Neural progenitor cell (in vitro differentiated cells): ENCODE measurements at places on chromosomes 3 and 15. TPM values are rescaled to one million over a fixed set of nuclear protein-coding genes. Genes with fewer than 3 reads are reported as not detected.

GRCh38 chr3:103218146-103218545, 783.3 kb downstream of the ZPLD1 start:
- no peak for DNase-seq

DNA sequence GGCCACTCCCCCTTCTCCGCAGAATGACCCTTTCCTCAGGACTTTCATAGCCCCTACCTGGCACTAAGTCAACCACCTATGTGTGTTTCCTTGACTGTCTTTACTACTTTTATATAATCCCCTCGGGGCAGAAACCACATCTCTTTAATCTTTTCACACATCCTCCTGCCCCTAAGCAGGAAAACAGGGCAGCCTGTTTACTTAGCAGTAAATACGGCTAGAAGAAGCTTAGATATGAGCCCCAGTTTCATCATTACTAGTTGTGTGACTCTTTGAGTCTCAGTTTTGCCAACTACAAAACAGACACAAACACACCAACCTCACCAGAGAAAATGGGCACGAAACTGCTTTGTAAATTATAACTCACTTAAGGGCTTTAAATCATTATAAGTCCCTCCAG, 98.3 kb downstream of the CYP19A1 start:
- no peak for DNase-seq

The CASR gene
- not detected in 2 replicates for total RNA-seq

The SLC28A1 gene
- total RNA-seq = not detected in 2 replicates

The LEKR1 gene
- 0.56 and 1.9 TPM in 2 replicates for total RNA-seq

DNA sequence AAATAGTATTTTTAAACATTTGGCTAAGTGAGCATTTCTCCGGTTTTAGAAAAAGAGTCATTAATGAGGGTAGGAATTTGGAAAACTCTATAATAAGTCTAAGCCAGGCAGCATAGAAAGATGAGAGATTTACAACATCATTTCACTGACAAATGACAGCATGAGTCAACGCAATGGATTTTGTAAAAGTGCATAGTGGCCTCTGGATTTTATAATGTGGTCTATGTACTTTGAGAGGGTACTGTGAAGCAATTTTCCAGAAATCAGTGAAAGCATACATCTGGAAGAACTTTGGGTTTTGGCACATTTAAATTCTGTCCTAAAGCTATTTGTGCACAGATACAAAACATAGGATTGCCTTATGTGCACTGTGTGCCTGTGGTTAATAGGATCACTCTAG, 130.8 kb upstream of the CCNL1 start:
- no peak for DNase-seq

DNA sequence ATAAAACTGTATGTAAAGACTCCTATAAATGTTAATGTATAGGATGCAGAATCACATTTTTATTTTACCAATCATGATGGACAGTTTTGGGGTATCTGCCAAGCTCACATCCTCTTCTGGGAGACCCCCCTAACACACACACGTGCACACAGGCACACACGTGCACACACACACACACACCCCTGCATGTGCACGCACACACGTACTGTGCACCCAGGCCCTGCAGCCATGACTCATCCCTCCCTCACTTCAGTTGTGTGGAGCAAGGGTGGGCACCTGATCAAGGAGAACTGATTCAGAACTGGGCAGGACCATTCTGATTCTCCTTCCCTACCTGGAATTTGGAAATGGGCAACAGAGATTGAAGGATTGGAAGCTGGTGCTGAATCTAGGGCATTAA, 16.0 kb upstream of the MINDY4B start:
- no peak for DNase-seq

GRCh38 chr3:99114565-99115291, 213.2 kb upstream of the DCBLD2 start:
- peak; percentile 75 for DNase-seq

The CKMT1A gene
- total RNA-seq = 1.7 and 2.3 TPM in 2 replicates

DNA sequence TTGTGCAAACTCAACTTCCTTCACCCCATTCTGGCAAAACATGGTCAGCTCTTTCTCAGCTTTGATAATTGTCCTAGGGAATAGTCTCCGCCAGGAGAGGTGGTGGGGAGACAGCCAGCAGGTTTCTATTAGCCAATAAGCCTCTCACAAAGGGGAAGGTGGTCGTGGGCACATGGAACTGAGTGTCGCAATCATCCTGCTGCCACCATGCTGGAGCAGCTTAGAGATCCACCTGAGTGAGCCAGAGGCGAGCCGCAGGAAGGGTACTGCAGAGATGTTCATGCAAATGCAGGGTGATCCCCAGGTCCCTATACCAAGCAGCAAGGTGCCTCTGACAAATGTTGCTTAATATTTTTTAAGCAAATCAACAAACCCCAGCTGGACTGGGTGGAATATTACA, 182.8 kb downstream of the RORA start:
- no peak for DNase-seq

DNA sequence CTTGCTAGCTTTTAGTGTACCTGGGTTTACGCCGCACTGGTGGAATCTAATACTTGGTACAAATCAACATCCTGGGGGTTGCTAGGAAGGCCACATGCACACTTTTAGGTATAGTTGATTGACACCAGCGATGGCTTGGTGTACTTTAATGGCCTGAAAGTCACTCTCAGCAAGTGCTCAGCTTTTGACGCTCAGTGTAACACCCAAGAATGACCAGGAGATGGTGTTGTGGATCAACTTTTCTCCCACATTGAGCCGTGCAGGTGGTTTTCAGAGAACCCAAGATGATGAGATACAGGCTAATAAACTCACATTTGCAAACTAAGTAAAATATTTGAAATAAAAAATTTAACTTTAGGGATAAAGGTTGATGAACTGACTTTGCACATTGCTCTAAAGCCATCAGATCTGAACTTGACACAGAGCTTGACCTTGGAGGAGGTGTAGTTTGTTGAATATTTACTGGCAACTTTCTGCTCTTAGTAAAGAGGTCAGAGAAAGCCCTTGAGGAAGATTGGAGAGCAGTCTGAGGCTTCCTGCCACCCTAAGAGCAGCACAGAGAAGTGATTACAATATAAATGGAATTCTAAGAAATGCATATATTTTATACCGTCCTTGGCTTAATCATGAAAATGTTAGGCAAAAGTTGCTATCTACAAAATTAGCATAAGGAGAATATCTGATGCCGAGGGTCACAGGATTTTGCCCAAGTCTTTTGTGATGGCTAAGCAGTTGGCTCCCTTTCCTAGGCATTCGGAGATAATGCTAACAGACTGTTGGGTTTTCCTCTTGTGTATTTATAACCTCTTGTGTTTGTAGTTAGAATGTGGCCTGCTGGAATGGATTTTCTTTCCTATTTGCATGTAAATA, 143.4 kb upstream of the RASGRP1 start:
- DNase-seq = peak; percentile 71

DNA sequence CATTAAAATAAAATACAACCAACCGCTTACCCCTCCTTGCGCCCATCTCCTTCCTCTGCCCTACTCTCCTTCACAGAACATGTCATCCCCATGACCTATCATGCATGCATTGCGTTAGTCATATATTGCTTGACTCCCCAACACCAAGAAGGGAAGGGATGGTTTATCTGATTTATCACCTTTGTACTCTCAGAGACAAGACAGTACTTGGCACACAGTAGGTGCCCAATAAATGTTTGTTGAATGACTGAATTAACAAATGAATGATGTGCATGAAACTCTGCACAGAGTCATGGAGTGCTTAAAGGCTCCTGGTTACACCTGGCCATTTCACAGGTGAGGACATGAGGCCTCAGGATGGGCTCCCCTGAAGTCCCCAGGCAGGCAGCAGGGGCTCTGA, 59.7 kb downstream of the IQSEC1 start:
- no peak for DNase-seq

The OSTN gene
- total RNA-seq = 0.28 and 1.2 TPM in 2 replicates

DNA sequence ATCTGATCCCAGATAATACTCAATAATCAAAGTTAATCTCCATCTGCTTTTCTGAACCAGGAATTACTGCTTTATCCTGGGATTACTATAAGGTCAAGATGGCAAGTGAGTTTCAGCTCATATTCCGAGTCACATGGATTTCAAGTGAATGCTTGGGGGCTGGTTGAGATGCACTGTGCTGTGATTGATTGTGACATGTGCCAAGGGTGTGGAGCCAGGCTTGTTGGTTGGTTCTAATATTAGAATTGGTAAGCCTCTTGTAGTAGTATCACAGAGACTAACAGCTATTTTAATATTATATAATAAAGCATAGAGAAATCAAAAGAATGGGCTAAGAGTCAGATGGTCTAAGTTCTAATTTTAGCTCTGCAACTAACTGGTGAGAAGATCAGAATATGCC, 74.2 kb upstream of the ICE2 start:
- no peak for DNase-seq

GRCh38 chr3:45896956-45897355, 10.6 kb downstream of the CCR9 start:
- no peak for DNase-seq

DNA sequence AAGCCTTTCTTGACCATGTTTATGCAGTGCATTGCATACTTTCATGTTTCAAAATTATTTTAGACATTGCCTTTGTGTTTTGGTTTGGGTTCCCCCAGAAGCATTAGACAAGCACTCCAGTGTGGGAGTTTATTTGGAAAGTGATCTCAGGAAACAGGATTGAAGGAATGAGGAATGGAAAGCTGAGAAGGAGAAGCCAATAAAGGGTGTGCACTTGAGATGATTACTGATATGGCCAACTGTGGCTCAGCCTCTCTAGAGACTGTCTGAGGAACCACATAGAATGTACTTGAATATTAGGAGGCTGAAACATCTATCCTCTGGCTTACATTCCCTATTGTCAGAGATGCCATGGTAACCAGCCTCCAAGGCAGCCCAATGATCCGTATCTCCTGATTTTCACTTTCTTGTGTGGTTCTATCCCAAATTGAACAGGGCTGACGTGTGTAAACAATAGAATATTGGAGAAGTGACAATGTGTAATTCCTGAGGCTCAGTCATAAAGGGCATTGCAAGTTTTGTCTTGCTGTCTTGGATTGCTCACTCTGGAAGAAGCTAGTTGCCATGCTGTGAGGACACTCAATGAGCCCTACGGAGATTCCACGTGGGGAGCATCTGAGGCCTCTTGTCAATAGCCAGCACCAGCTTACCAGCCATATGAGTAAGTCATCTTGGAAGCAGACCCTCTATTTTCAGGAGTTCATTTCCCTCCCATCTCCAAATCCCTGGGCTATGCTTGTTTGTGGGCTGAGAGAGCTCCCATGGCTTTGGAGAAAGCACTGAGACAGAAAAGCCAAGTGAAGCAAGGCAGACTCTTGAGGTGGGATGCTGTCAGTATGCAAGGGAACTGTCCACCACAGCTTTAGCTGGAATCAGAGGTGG, 84.7 kb downstream of the SCN11A start:
- no peak for DNase-seq

DNA sequence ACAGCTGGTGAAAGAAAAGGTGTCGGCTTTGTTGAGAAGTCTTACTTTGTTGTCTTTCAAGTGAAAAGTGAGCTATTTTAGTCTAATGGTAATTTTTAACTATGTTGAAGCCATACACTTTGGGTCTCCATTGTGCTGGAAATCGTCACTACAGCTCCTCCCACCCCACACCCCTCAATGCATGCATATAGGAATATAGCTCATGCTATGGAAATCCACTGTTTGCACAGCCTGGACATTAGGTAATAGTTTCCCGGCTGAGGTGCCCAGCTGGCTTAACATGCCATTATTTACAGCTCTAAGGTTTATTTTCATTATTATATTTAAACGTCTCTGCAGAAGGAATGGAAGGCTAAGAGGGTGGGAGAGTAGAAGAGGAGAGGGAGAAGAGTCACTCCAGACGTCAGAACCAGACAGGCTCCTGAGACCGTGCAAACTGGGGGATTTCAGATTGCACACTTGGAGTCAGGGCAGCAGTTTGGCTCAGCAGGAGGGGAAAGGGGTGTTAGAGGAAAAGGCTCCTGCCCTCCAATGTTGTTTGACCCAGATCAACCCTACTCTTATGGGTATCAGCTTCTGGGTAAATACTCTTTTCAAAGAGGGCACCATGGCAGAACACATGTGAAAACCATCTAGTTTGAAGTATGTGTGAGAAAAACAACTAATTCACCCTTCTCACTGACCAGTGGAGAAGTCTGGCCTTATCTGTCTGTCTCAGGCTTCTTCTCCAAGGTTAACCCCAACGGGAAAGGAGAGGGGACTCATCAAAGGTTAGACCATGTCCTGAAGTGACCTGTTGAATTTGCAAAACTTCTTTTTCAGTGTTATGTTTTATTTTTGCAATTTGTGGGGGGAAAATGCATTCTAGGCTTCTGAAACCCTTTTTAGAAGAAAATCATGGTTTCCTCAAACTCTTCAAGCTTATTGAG, 218.7 kb upstream of the CTDSPL start:
- DNase-seq = no peak

The NANOGP8 gene
- total RNA-seq = 1.5 TPM in 1 of 2 replicates, not detected in the other

DNA sequence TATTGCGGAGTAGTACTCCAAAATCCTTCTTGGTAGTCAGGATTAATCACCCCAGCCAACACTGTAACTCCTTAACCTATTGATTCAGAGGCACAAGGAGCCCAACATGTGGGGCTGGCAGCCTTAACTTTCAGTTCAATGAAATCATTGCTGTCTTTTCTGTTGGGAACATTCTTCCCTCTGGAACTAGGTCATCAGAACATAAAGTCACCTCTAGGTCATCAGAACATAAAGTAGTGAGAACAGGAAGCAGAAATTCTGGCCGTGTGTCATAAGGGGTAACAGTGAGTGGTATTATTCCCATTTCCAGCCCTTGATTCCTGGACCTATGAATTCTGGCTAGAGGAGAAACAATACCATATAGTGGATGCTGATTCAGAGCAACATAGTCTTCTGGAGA, 71.5 kb upstream of the TNIK start:
- no peak for DNase-seq

The TMEM207 gene
- total RNA-seq = not detected in 2 replicates

The TBC1D23 gene
- 32.1 and 50.1 TPM in 2 replicates for total RNA-seq

The ITGA11 gene
- not detected in 2 replicates for total RNA-seq

The CHSY1 gene
- 23.3 TPM in 2 replicates for total RNA-seq

The COX17 gene
- 20.9 and 23.6 TPM in 2 replicates for total RNA-seq

- DNase-seq = no peak
Observed at GRCh38 chr15:69082554-69082953, 68.1 kb downstream of the NOX5 start.

DNA sequence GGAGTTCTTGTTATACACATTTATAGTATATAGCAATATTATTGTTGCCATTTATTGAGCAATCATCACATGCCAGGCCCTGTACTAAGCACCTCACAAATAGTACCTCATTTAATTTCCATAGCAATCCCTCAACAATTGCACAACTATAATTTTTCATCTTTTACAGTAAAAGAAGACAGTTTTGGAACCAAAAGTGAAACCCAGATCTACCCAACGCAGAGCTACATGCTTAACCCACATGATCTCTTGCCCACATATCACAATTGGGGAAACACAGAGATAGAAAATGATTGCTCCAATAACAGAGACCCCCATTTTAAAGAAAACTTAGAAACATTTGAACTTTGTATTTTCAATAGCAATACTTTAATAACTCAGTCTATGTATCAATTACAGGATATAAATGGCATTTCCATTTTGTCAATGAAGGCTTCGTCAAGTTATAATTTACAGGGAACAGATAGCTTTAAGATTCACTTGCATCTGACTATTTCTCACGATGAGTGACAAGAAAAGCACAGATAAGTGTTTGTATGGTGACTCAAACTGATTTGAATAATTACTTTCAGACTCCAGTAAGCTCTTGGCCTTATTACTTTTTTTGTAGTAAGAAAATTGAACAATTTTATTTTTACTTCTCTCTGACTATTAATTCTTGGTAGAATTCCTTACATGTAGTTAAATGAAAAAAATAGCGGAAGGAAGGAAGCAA, 38.7 kb upstream of the CCDC50 start:
- no peak for DNase-seq

The PCOLCE2 gene
- 18.2 and 32.5 TPM in 2 replicates for total RNA-seq
